ENCODE measurements at places on chromosomes 11 and 22. TPM values are rescaled to one million over a fixed set of nuclear protein-coding genes. Genes with fewer than 3 reads are reported as not detected.
A peak's percentile ranks its signal among the peaks of the same experiment; 100 is the strongest.

- peaks cover under 1% of the 10 kb centered on the region for H3K4me1 ChIP-seq
- peaks cover 3% of the 10 kb centered on the region for H3K36me3 ChIP-seq
- H3K4me3 ChIP-seq, result no peak overlapping the region
- no peak for DNase-seq
Measured at GRCh38 chr11:117992620-117993019, 6.4 kb downstream of the IL10RA start.

DNA sequence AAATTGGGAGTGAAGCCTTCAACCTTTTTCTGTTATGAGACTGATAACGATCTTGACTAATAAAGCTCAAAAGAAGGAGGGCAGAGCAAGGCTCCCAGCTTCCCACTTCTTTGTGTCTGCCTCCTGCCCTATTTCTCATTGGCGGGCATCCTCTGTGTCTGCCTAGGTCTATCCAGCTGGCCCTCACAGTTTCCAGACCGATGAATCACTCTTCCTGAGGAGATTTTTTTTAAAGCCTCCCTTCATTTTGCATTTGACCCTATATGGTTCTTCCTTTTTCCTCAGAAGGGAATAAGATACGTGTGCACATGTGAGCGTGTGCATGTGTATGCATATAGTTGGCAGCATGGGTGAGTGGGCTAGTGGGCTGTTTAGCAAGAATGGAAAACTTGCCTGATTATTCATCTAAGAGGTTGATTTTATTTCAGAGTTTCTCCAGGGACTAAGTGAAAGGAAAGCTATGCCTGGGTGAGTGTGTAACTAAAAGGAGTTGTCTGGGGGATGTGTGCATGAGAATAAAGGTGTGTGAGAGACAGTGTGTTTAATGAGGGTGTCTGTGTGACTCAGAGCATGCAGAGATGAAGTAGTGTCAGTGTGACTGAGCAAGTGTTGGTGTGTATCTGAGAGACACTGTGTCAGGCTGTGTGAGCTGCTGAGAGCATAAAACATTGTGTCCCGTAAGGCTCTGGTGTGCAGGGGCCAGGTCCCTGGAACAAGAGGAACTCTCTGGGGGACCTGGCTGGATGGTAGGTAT is 12.2 kb downstream of the PHLDB1 start:
- peak overlapping the region; percentile 32 for H3K4me3 ChIP-seq
- H3K27ac ChIP-seq, result peak overlapping the region; percentile 3
- H3K36me3 ChIP-seq, result no peaks in the 10 kb centered on the region
- DNase-seq, result no peak
- peaks cover 10% of the 10 kb centered on the region for H3K4me1 ChIP-seq

GRCh38 chr22:30297991-30298701 is 8.8 kb upstream of the CASTOR1 start:
- no peak overlapping the region for H3K27ac ChIP-seq
- peaks cover 4% of the 10 kb centered on the region for H3K4me1 ChIP-seq
- H3K27me3 ChIP-seq, result peaks cover 3% of the 10 kb centered on the region
- H3K36me3 ChIP-seq, result no peaks in the 10 kb centered on the region
- no peak for DNase-seq

- H3K4me3 ChIP-seq, result no peak overlapping the region
- DNase-seq, result no peak
- no peaks in the 10 kb centered on the region for H3K36me3 ChIP-seq
Measured at GRCh38 chr11:3043315-3043871, 13.8 kb downstream of the CARS1 start.

Gene TRIM6
- 0.64 TPM for total RNA-seq

- H3K36me3 ChIP-seq, result no peaks in the 10 kb centered on the region
- no peak overlapping the region for H3K4me3 ChIP-seq
- H3K27me3 ChIP-seq, result peaks cover 2% of the 10 kb centered on the region
- no peak overlapping the region for H3K27ac ChIP-seq
- DNase-seq, result no peak
Measured at GRCh38 chr11:33383075-33383919, 126.1 kb downstream of the HIPK3 start.

- H3K36me3 ChIP-seq, result no peaks in the 10 kb centered on the region
- H3K27me3 ChIP-seq, result peaks cover 12% of the 10 kb centered on the region
- H3K4me3 ChIP-seq, result peak overlapping the region; percentile 16
- peak; percentile 85 for DNase-seq
- H3K4me1 ChIP-seq, result peaks cover 53% of the 10 kb centered on the region
- H3K27ac ChIP-seq, result peak overlapping the region; percentile 91
Measured at GRCh38 chr11:82191695-82192094, 542.0 kb downstream of the FAM181B start.

DNA sequence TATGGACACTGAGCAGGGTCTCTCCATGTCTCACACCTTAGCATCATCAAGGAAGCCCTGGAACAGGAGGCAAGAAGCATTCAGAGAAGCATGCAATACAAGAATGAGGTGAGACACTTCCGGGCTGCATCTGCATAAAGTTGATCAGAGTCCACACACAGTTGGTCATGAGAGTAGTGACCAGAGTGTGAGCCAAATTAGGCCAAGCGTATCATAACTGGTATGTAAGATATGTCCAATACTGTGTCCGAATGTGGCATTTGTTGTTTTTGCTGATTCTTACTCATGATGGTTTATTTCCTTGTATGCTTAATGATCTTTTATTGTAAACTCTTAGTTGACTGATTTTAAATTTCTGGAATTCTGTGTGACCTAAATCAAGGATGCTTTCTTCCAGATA is 315.7 kb downstream of the INSC start:
- H3K27me3 ChIP-seq, result peaks cover 1% of the 10 kb centered on the region
- DNase-seq, result no peak
- H3K27ac ChIP-seq, result no peak overlapping the region
- H3K36me3 ChIP-seq, result no peaks in the 10 kb centered on the region
- no peak overlapping the region for H3K4me3 ChIP-seq
- H3K4me1 ChIP-seq, result no peaks in the 10 kb centered on the region

Gene OR2AT4
- not detected for total RNA-seq

DNA sequence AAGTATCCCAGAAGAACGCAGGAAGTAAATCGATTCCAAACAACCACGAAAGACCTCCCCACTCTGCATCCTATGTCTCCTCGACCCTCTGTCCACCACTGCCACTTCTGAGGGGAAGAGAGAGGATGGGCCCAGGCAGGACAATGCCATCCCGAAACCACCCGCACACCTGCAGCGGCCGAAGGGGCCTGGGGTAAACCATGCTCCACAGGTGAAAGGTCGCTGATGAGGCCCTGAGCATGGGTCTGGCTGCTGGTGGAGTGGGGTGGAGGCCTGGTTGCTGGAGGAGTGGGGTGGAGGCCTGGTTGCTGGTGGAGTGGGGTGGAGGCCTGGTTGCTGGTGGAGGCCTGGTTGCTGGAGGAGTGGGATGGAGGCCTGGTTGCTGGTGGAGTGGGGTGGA is 13.1 kb downstream of the TOLLIP start:
- H3K4me1 ChIP-seq, result peaks cover 22% of the 10 kb centered on the region
- no peak for DNase-seq
- peaks cover 4% of the 10 kb centered on the region for H3K27me3 ChIP-seq
- no peaks in the 10 kb centered on the region for H3K36me3 ChIP-seq

DNA sequence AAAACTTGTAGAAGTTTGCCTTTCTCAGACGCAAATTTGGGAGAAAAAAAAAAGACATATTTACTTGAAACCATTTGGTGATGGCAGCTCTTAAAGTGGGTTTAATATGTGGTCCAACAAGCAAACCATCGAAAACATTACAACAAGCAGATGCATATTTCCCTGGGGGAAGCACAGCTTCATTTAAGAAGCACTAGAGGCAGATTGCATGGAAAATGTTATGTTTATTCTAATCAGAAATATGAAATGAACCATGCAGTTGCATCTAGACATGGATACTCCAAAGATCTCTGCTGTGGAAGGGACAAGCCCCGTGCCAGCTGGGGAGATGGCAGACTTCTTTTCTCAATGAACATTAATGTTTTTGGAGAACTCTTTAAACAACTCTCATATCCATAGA is 57.4 kb upstream of the PARVA start:
- peaks cover 36% of the 10 kb centered on the region for H3K4me1 ChIP-seq
- H3K36me3 ChIP-seq, result peaks cover 9% of the 10 kb centered on the region
- peak overlapping the region; percentile 80 for H3K27ac ChIP-seq

DNA sequence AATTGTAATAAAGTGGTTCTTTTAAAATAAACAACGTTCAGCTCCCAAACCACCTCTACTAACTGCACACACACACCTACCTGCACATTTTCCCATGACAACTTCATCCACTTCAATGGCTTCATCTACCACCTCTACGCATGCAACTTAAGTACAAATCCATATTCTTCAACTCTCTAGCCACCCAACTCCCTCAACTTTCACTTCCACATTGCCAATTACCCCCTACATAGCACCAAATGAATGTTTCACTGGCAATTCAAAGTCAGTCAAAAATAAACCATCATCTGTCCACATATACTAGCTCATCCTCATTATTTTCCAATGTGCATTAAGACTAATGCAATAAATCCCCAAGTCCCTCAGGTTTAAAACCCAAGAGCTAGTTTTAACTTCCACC is 50.7 kb upstream of the ARHGAP32 start:
- no peaks in the 10 kb centered on the region for H3K36me3 ChIP-seq
- no peak for DNase-seq
- H3K27me3 ChIP-seq, result no peaks in the 10 kb centered on the region
- H3K4me3 ChIP-seq, result no peak overlapping the region

- peaks cover 21% of the 10 kb centered on the region for H3K36me3 ChIP-seq
- no peak for DNase-seq
- H3K4me1 ChIP-seq, result no peaks in the 10 kb centered on the region
- H3K4me3 ChIP-seq, result no peak overlapping the region
- no peak overlapping the region for H3K27ac ChIP-seq
- H3K27me3 ChIP-seq, result peaks cover 9% of the 10 kb centered on the region
Measured at GRCh38 chr11:44475114-44475686, 90.3 kb upstream of the CD82 start.

Gene CECR2
- 178 TPM for total RNA-seq

- H3K27me3 ChIP-seq, result peaks cover 26% of the 10 kb centered on the region
- H3K4me1 ChIP-seq, result peaks cover 20% of the 10 kb centered on the region
- peak within 1 kb of the TSS; percentile 18 for H3K4me3 ChIP-seq
- peak; percentile 18 for DNase-seq
- H3K36me3 ChIP-seq, result peaks cover 7% of the 10 kb centered on the region
Measured at GRCh38 chr22:24427500-24428164, at the start of gene ADORA2A. TSS of gene ADORA2A (plus strand) at chr22:24427599. CDS start at chr22:24433405, 5,806 bp downstream.

Gene LDLRAD3
- 59.9 TPM for total RNA-seq

Gene CTSW
- not detected for total RNA-seq

Gene CPSF7
- total RNA-seq, result 83.7 TPM

DNA sequence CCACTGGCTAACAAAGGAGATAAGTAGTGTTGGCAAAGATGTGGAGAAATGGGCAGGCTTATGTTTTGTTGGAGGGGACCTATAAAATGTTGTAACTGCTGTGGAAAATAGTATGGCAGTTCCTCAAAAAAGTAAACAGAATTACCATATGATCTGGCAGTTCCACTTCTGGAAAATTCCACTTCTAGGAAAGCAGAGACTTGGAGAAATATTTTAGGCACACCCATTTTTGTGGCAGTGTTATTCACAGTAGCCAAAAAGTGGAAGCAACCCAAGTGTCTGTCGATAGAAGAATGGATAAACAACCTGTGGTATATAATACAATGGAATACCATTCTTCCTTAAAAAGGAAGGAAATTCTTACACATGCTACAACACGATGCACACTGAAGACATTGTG is 57.0 kb upstream of the ADORA2A start:
- no peak overlapping the region for H3K4me3 ChIP-seq
- peaks cover 1% of the 10 kb centered on the region for H3K27me3 ChIP-seq
- DNase-seq, result no peak
- peaks cover 16% of the 10 kb centered on the region for H3K36me3 ChIP-seq

- H3K36me3 ChIP-seq, result no peaks in the 10 kb centered on the region
- no peak overlapping the region for H3K27ac ChIP-seq
- DNase-seq, result no peak
- H3K4me1 ChIP-seq, result peaks cover 39% of the 10 kb centered on the region
- peaks cover 8% of the 10 kb centered on the region for H3K27me3 ChIP-seq
Measured at GRCh38 chr11:11467312-11467711, 114.3 kb upstream of the CSNK2A3 start.

- H3K36me3 ChIP-seq, result no peaks in the 10 kb centered on the region
- H3K4me1 ChIP-seq, result peaks cover 19% of the 10 kb centered on the region
- peaks cover 2% of the 10 kb centered on the region for H3K27me3 ChIP-seq
- H3K27ac ChIP-seq, result peak overlapping the region; percentile 99
- DNase-seq, result no peak
Measured at GRCh38 chr22:40176921-40177737, 596 bp upstream of the TNRC6B start.

DNA sequence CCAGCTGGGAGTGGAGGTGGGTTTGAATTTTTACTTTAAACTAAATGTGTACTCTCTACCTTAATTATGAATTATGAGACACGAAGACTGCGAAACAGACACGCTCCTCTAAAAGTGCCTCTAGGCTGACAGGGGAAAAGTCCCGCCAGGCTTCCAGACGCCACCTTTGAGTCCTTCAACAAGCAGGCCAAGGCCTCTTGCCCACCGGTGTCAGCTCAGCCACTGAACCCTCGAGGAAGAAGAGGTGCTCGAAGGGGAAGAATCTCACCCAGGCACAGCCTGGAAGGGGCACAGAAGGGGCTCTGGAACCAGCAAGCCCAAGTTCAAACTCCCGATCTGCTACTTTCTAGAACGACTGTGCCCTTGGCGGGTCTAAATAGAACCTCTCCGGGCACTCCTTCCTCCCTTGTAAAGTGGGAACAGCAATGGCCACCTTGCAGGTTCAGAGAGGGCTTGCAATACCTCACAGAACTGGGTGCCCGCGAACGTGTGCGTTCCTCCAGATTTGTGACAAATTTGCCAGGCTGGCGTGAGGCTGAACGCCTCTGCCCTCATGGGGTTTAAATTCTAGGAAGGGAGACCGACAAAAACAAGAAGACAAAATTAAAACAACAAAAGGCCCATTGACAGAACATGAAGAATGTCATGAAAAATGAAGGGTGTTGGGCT is 158.5 kb upstream of the GRK3 start:
- peaks cover 14% of the 10 kb centered on the region for H3K27me3 ChIP-seq
- H3K4me1 ChIP-seq, result peaks cover 21% of the 10 kb centered on the region
- H3K4me3 ChIP-seq, result peak overlapping the region; percentile 65
- no peaks in the 10 kb centered on the region for H3K36me3 ChIP-seq
- no peak for DNase-seq
- H3K27ac ChIP-seq, result peak overlapping the region; percentile 85

Gene OR52A1
- not detected for total RNA-seq

Gene OR6T1
- not detected for total RNA-seq

DNA sequence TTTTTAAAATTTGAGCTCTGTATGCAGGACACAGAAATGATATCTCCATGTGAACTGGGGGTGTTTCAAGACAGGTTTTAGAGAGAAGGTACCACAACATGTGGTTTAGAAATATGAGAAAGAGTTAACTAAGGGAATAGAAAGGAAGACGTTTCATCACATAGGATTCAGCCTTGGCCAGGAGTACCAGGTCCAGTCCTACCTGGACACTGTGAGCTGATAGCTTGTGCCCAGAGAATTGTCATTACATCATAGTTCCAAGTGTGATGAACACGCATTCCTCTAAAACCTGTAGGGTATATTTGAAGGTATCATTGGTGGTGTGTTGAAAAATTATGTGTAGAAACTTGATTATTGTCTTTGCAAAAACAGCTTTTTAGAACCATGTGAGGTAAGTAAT is 1.8 kb downstream of the SLC22A9 start:
- H3K27ac ChIP-seq, result no peak overlapping the region
- DNase-seq, result no peak
- no peak overlapping the region for H3K4me3 ChIP-seq
- H3K4me1 ChIP-seq, result no peaks in the 10 kb centered on the region
- H3K27me3 ChIP-seq, result no peaks in the 10 kb centered on the region
- no peaks in the 10 kb centered on the region for H3K36me3 ChIP-seq

Data from glutamatergic neuron (in vitro differentiated cells).